ENCODE measurements at places on chromosomes 5 and 9. TPM values are rescaled to one million over a fixed set of nuclear protein-coding genes. Genes with fewer than 3 reads are reported as not detected.

- peaks cover 5% of the 10 kb centered on the region for H3K4me1 ChIP-seq
- no peaks in the 10 kb centered on the region for H3K27me3 ChIP-seq
Measured at GRCh38 chr9:112849363-112849922, 41.2 kb downstream of the SLC46A2 start.

DNA sequence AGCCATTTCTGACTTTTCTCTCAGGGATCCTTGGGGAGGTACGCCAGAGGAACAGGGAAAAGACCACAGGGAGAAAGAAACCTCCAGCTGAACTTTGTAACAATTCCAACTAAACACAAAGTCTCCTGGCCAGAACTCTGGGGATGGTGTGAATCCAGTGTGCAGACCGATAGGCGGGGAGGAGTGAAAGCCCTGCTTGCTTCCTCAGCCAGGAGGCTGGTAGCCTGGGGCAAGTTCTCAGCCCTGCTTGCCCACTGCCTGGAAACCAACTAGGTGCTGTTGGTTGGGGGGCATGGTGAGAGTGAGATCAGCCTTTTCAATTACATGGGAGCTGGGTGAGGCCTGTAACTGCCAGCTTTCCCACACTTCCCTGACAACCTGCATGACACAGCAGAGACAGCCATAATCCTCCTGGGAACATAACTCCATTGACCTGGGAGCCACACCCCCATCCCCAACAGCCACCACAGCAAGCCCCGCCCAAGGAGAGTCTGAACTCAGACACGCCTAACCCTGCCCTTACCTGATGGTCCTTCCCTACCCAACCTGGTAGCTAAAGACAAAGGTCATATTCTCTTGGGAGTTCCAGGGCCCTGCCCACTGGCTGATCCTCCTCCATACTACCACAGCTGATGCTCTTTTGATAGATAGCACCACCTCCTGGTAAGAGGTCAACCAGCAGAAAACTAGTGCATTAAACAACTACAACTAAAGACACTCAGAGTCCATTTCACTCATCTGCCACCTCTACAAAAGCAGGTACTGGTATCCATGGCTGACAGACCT lies 100.1 kb upstream of the TNFAIP8 start:
- no peak overlapping the region for H3K4me3 ChIP-seq
- no peak for DNase-seq
- H3K27me3 ChIP-seq: no peaks in the 10 kb centered on the region
- H3K27ac ChIP-seq: no peak overlapping the region
- no peaks in the 10 kb centered on the region for H3K36me3 ChIP-seq
- no peaks in the 10 kb centered on the region for H3K4me1 ChIP-seq

- no peak for DNase-seq
- H3K27ac ChIP-seq: no peak overlapping the region
- H3K27me3 ChIP-seq: no peaks in the 10 kb centered on the region
- no peak overlapping the region for H3K4me3 ChIP-seq
- H3K36me3 ChIP-seq: no peaks in the 10 kb centered on the region
Measured at GRCh38 chr5:113489299-113489698, 1.0 kb upstream of the MCC start.

LHFPL2 gene
- 28.4 TPM for total RNA-seq

DNA sequence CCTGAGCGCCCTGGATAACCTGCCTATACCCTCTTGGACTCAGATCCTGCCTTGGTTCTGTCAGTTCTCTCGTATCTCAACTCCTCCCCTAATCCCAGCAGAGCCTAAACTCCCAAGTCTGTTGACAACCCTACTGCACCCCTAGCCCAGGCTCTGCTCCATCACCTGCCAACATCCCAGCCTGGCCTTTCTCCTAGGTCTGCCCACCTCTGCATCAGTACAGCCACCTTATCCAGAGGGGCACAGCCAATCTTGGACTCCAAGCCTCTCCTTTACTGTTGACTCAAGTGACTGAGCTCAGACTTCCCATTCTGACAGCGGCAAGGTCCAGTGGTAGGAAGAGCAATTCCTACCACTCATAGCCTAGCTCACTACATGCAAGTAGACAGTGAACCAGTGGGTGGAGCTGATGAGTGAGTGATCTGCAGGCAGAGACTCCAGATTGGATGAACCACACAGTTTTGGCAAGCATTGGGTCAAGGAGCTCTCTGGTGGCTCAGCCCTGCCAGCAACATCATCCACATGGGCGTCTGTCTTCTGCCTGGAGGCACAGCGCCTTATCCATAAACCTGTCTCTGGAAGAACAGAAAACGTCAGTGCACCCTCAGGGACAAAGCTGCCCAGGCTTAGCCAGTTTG lies 26.5 kb downstream of the TRMO start:
- no peak overlapping the region for H3K4me3 ChIP-seq
- no peaks in the 10 kb centered on the region for H3K36me3 ChIP-seq
- no peaks in the 10 kb centered on the region for H3K27me3 ChIP-seq
- H3K27ac ChIP-seq: no peak overlapping the region
- no peak for DNase-seq
- no peaks in the 10 kb centered on the region for H3K4me1 ChIP-seq

- peak; percentile 22 for DNase-seq
- H3K36me3 ChIP-seq: no peaks in the 10 kb centered on the region
- H3K4me3 ChIP-seq: no peak overlapping the region
- H3K4me1 ChIP-seq: no peaks in the 10 kb centered on the region
- H3K27ac ChIP-seq: no peak overlapping the region
Measured at GRCh38 chr5:34524123-34524522, 132.0 kb upstream of the RAI14 start.

ANKRD18A gene
- 7.0 TPM for total RNA-seq

SLC34A3 gene
- total RNA-seq: not detected

CAVIN4 gene
- total RNA-seq: 0.16 TPM

DNA sequence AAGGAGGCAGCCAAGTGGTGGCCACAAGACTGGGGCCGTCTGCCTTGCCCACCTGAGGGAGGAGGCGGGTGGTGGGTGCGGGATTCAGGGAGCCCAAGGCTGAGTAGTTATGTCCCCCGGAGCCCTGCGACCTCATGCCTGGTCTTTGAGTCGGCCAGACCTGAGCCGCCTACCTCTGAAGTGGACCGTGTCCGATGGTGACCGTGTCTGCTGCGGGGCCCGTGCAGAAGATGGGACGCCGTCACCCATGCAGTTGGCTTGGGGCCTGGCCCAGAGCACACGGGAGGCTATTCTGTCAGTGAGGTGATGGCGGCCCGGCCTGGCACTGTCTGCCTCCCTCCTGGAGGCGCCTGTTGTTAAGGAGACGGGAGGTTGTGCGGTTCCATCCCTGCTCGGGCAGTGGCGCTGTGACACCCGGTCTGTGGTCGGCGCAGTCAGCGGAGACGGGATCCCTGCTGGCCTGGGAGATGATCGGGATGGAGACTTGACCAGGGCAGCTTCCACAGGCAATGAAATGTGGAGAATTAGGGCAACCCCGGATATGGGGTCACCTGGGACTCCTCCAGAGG lies 62.5 kb upstream of the FCN2 start:
- H3K27me3 ChIP-seq: no peaks in the 10 kb centered on the region
- no peaks in the 10 kb centered on the region for H3K4me1 ChIP-seq
- no peak overlapping the region for H3K4me3 ChIP-seq
- H3K36me3 ChIP-seq: no peaks in the 10 kb centered on the region
- no peak overlapping the region for H3K27ac ChIP-seq
- DNase-seq: no peak

GRCh38 chr5:75656311-75657003 lies 45.2 kb downstream of the ANKDD1B start:
- H3K4me3 ChIP-seq: peak overlapping the region; percentile 47
- H3K27me3 ChIP-seq: no peaks in the 10 kb centered on the region
- peak; percentile 16 for DNase-seq
- no peaks in the 10 kb centered on the region for H3K36me3 ChIP-seq
- H3K4me1 ChIP-seq: no peaks in the 10 kb centered on the region

- no peaks in the 10 kb centered on the region for H3K36me3 ChIP-seq
- DNase-seq: no peak
- H3K27ac ChIP-seq: no peak overlapping the region
Measured at GRCh38 chr5:34570721-34571676, 85.1 kb upstream of the RAI14 start.

DNA sequence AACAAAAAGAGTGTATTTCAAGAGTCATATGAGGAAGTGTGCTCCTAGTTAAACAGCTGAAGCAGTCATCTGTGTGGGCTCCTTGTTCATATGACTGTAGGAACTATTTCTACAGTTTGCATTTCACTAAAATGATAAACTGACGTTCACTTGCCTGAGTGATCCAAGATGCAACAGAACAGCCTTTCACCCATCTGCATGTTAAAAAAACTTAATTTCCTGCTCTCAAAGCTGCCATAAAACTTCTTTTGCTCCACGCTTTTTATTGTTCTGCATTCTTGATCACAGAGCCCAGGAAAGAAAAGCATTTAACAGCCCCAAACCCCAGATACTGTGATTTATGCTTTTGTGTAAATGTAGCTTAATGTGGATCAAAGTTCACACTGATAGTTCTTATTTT lies 43.9 kb downstream of the ZNF608 start:
- H3K4me1 ChIP-seq: peaks cover 32% of the 10 kb centered on the region
- DNase-seq: no peak
- no peak overlapping the region for H3K27ac ChIP-seq
- no peaks in the 10 kb centered on the region for H3K27me3 ChIP-seq
- no peaks in the 10 kb centered on the region for H3K36me3 ChIP-seq
- no peak overlapping the region for H3K4me3 ChIP-seq

- H3K4me3 ChIP-seq: no peak overlapping the region
- no peaks in the 10 kb centered on the region for H3K4me1 ChIP-seq
- no peak overlapping the region for H3K27ac ChIP-seq
- H3K36me3 ChIP-seq: no peaks in the 10 kb centered on the region
Measured at GRCh38 chr9:27154908-27155307, 45.9 kb downstream of the TEK start.

CLIC3 gene
- total RNA-seq: 0.44 TPM

TMEM252 gene
- not detected for total RNA-seq

- H3K27me3 ChIP-seq: no peaks in the 10 kb centered on the region
- H3K36me3 ChIP-seq: no peaks in the 10 kb centered on the region
- no peak overlapping the region for H3K4me3 ChIP-seq
- H3K27ac ChIP-seq: no peak overlapping the region
- no peaks in the 10 kb centered on the region for H3K4me1 ChIP-seq
Measured at GRCh38 chr5:56686337-56687195, 128.8 kb upstream of the MAP3K1 start.

LCN9 gene
- total RNA-seq: not detected

- H3K4me3 ChIP-seq: no peak overlapping the region
- H3K36me3 ChIP-seq: no peaks in the 10 kb centered on the region
- H3K4me1 ChIP-seq: no peaks in the 10 kb centered on the region
Measured at GRCh38 chr9:128972956-128973355, 25.5 kb downstream of the NUP188 start.

DNA sequence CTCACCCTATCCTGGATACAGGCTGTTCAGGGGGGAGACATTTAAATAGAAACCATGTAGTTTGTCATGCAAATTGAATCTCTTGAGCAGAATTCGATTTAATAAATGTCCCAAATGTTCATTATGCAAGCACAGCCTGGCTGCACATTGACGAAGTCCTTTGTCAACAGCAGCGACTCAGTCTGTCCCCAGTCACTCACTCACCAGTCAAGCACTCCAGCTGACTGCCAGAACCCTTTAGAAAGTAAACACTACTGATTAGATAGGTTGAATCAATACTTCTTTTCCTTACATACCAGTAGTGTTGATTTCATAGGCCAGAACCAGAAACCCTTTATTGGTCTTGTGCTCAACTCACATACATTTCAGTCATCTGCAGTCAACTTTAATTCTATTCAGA lies 27.5 kb downstream of the CDH6 start:
- DNase-seq: no peak
- no peak overlapping the region for H3K27ac ChIP-seq
- no peaks in the 10 kb centered on the region for H3K36me3 ChIP-seq
- no peaks in the 10 kb centered on the region for H3K4me1 ChIP-seq

DNA sequence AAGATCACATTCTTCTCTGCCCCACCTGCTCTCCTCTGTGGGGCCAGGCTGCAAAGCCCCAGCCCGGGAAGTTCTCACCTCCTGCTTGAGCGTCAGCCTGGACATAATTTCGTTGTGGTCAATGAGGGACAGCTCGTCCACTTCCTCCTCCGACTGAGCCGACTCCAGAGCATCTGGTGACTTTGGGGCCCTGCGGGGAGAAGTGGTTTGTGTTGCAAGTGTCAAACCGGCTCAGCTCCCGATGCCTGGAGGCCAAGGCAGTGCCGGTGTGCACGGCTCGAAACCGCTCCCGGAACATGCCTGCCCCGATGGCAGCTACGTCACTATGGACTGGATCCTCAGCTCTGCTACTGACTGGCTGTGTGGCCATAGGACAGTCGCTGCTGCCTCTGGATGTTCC lies 52.8 kb downstream of the PRRT1B start:
- peak; percentile 52 for DNase-seq
- H3K27ac ChIP-seq: no peak overlapping the region
- no peaks in the 10 kb centered on the region for H3K27me3 ChIP-seq
- H3K4me3 ChIP-seq: no peak overlapping the region

PLAC8L1 gene
- total RNA-seq: 0.49 TPM

DNA sequence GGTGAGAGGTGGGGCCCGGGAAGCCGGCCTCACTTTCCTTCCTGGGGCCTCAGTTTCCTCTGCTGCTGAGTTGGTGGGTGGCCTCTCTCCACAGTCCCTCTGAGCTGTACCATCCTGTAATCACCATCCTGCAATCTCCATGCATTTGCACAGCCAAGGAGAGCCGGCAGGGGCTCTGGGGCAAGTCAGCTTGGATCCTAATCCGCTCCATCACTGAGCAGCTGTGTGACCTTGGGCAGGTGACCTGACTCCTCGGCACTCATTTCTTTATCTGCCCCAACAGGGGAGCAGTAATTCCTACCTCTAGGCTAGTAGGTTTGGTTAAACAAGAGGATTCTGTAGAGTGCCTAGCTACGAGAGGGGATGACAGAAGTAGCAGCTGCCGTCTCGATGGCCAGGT lies 88.2 kb upstream of the ZNF618 start:
- DNase-seq: no peak
- H3K27me3 ChIP-seq: no peaks in the 10 kb centered on the region
- no peaks in the 10 kb centered on the region for H3K36me3 ChIP-seq
- H3K4me3 ChIP-seq: no peak overlapping the region

PIP5K1B gene
- total RNA-seq: 6.1 TPM

- no peaks in the 10 kb centered on the region for H3K4me1 ChIP-seq
- no peaks in the 10 kb centered on the region for H3K36me3 ChIP-seq
- no peak overlapping the region for H3K27ac ChIP-seq
- DNase-seq: no peak
- peaks cover 8% of the 10 kb centered on the region for H3K27me3 ChIP-seq
- no peak overlapping the region for H3K4me3 ChIP-seq
Measured at GRCh38 chr9:106403081-106403480, 459.9 kb upstream of the ZNF462 start.

ADRB2 gene
- total RNA-seq: 0.55 TPM

GRCh38 chr9:79917421-79917820 lies 345.7 kb downstream of the TLE4 start:
- no peaks in the 10 kb centered on the region for H3K4me1 ChIP-seq
- no peaks in the 10 kb centered on the region for H3K27me3 ChIP-seq
- no peaks in the 10 kb centered on the region for H3K36me3 ChIP-seq
- no peak for DNase-seq
- no peak overlapping the region for H3K27ac ChIP-seq
- H3K4me3 ChIP-seq: no peak overlapping the region

SOHLH1 gene
- not detected for total RNA-seq

All from pancreas (tissue), 10 donors.